Effector CD8-positive, alpha-beta T cell (primary cell): ENCODE measurements at places on chromosomes 16 and 17.

- DNase-seq, result no peak
These were observed 330.2 kb downstream of the TMEM114 start for GRCh38 chr16:8260140-8260539.

- no peak for DNase-seq
These were observed 5.1 kb upstream of the SCNN1B start for GRCh38 chr16:23296994-23297393.

- DNase-seq, result no peak
These were observed 24.6 kb upstream of the LRRC75A start for GRCh38 chr17:16516594-16517051.

DNA sequence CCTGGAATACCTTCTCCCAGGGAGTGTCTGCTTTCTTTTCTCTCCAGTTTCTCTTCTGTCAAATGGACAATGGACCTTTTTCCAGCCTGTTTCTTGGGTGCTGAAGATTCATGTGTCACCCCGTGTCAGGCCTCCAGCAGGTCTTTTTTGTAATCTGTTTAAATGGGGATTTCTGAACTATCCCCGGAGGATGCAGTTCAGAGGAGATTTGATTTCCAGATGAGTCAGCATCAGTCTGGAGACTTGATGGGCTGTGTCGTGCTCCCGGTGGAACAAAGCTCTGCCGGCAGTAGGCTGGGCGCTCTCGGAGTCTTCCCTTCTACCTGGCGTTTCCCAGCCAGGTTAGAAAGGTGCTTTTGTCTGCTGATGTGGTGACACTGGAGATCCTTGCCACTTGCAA lies 440.6 kb downstream of the HS3ST3B1 start:
- no peak for DNase-seq

- DNase-seq, result no peak
These were observed 12.5 kb upstream of the SLC16A11 start for GRCh38 chr17:7056386-7056785.

GRCh38 chr17:9456330-9456729 lies 119.3 kb downstream of the STX8 start:
- no peak for DNase-seq

DNA sequence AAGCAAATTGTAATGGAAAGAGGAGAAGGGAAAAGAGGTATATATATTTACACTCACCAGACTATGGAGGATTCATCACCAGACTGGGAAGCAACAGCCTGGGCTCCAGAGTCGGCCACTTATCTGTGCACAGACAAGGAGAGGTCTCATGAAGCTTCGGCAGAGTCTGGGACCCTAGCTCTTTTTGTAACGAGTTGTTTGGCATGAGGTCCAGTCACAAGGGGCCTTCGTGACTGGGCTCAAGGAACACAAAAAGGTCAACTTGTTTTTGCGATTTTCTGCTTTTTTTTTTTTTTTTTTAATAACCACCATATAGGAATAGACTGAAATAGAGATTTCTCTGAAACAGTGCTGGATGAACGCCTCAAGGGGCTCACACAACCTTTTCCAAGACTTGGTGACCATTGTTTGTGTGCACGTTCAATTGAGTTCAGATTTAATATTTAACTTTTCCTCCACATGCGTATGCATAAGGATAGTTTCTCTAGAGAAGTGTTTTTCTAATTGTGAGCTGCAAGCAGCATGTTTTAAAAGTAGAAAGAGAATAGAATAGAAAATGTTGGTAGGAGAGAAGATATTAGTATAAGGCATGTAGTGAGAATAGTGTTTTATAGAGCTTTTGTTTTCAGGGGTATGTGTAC lies 25.8 kb downstream of the BPTF start:
- DNase-seq, result no peak

- DNase-seq, result peak; percentile 22
These were observed 3.5 kb upstream of the LCMT1 start for GRCh38 chr16:25108054-25108453.

- no peak for DNase-seq
These were observed 114.3 kb upstream of the KCNJ16 start for GRCh38 chr17:69960755-69961154.

- no peak for DNase-seq
These were observed 8.7 kb upstream of the GINS2 start for GRCh38 chr16:85697431-85697830.

- no peak for DNase-seq
These were observed 61.0 kb downstream of the MAP2K4 start for GRCh38 chr17:12081720-12082119.

GRCh38 chr17:81464586-81464985 lies 48.0 kb downstream of the ACTG1 start:
- DNase-seq, result no peak

GRCh38 chr16:83350481-83350880 lies 457.3 kb upstream of the HSBP1 start:
- DNase-seq, result no peak

DNA sequence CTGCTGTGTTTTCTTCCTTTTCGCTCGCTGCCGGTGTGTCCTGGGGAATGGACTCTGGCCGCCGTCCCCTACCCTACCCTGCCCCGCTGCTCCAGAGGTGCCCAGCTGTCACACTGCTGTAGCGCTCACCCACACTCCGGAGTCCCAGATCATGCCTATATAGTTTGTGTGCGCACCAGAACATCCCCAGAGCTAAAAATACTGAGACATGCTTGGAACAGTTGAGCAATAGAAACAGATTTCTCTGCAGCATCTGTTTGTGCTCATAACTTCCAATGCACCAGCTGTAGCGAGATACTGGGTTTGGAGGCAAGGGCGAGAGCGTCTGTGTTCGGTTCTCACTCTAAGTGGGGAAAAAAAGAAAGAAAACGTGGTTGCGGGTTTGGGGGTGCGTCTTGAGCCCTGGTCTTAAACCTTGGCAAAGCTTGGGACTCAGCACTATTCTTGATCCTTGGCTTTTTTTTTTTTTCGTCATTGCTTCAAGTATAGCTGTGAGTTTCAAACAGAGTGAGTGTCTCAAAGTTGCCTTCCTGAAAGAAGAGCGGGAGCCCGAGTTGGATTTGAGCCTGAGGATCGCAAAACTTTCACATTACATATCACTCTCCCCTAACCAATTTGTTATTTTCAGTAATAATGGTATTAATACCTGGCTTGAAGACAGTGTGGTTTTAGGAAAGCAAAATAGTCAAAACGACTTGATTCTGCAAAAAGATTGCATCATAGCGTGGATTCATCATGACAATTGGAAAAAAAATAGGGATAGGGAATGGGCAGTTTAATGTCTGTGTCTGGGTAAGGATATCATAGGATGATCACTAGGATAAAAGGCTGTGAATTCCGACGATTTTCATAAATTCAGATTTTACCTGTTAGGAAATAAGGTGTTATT lies 621 bp downstream of the KCNJ2 start:
- DNase-seq, result no peak

DNA sequence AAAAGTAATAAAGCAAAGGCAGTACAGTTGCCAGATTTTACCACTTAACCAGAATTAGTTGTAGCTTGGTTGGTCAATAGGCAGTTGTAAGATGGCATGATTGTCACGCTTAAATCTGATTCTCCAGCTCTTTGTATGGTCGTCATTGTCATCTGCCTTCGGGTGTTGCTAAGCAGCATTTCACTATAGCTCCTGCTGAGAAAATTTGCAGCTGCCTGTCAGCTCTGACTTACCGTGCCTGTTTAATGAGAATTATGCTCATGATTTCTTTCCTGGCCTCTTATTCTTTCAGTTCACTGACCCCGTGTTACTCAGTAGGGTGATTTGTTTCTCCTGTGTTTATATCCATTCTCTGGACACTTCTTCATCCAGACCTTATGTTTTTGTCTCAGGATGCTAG lies 66.7 kb downstream of the TANGO6 start:
- no peak for DNase-seq

DNA sequence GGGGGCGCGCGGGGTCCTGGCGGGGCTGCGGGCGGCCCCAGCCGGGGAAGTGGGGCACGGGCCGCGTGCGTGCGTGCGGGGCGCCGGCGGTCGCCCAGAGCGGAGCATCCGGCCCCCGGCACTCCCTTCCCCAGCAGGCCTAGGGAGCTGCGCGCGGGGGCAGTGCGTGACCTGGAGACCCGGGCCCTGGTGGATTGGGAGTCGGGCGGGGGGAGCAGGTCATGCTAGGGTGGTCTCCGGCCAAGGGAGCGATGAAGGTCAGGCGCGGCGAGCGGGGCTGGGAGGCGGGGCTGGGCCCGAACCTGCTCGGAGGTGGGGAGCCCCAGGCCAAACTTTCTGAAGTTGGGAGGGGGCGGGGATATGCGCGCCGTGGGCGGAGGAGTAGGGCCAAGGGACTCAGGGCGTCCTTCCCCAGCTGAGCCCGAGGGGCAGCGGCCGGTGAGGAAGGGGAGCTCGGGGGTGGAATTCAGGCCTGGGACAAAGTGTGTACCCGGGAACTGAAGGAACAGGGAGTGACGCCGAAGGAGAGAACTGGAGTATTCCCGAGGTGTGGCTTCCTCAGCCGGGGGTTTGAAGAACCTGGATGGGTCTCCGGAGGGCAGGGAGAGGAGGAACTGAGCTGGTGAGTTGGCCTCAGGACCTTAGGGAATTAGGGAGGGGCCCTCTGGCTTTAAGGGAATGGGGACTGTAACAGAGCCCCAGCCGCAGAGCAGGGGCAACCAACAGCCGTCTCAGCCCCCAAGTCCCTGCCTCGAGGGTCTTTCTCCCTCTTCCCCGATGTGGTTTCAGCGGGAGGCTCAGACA lies 589 bp downstream of the XYLT2 start:
- DNase-seq, result peak; percentile 43

DNA sequence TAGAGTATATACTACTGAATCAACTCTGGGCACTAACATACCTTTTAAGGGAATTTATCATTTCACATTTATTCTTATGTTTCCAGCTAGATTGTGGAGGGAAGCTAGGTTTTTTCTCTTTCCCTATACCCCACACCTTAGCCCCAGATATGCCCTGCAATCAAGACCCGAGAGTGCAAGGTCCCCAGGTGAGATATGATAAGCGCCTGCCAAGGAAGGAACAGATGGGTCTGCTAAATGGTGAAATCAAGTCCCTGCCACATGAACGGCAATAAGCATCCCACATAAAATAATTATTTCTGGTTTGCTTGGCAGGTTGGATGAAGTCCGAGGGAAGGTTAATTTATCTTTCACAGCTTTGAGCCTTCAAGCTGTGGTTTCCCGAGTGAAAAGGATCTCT lies 195.5 kb downstream of the TOX3 start:
- DNase-seq, result no peak

- DNase-seq, result no peak
These were observed 252.3 kb upstream of the CA10 start for GRCh38 chr17:52410781-52411180.

DNA sequence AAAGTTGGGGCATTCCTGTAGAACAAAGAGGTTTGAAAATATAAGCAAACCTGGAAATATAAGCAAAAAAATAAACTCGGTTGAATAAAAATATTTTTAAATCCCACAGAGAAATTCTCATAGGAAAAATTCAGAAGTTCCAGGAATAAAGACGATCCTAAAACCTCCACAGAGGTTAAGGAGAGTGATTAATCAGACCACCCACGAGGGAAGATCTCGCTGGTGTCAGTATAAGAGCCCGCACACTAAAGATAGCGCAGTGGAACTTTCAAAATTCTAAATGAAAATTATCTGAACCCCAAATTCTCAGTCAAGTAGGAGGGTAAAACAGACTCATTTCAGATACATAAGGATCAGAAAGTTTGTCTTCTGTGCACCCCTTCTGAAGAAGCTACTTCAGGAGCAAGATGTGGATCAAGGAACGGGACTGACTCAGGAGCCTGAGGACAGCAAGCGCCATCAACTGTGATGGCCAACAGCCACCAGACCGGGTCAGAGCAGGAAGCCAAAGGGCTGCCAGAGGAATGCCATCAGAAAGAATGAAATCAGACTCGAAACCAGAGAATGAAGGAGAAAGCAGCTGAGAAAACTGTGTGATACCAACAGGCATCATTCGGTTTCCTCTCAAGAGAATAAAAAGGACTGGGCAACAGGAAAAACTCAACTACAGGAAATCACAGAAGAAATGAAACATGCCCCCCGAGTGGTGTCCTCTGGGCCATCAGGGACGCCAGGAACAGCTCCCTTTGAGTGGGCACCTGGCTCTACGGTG lies 66.9 kb downstream of the CYTH1 start:
- no peak for DNase-seq

DNA sequence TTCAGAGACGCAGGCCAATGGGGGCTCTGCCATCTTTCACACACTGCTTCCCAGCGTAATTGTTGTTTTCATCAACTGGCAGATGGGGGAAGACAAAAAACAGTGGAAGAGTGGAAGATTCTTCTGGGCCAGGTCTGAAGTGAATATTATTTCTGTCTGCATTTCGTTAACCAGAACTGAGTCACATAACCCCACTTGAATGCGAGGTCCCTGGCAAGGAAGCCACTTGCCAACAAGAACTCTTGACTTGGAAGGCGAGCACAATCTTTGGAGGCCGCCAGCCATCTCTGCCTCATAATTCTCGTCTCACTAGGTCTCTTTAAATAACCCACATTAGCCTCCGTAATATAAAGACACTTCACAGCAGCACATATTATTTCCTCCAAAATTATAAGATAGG lies 75.4 kb downstream of the CYB561 start:
- no peak for DNase-seq

- DNase-seq, result no peak
These were observed 5.1 kb downstream of the CLCN7 start for GRCh38 chr16:1469693-1470201.

GRCh38 chr17:78133971-78134898 lies 3.7 kb downstream of the TMC8 start:
- DNase-seq, result peak; percentile 62

DNA sequence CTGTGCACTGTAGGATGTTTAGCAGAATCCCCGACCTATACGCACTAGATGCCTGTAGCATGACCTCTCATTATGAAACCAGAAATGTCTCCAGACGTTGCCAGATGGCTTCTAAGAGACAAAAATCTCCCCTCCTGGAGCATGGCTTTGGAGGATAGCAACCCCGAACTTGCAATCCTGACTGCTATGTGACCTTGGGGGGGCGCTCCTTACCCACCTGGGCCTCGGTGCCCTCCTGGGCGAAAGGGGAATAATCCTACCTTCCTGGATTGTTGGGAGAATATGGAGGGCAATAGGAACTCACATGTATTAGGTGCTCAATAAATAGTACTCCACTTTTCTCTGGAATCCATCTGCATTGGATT lies 8.1 kb downstream of the MRM1 start:
- DNase-seq, result no peak

DNA sequence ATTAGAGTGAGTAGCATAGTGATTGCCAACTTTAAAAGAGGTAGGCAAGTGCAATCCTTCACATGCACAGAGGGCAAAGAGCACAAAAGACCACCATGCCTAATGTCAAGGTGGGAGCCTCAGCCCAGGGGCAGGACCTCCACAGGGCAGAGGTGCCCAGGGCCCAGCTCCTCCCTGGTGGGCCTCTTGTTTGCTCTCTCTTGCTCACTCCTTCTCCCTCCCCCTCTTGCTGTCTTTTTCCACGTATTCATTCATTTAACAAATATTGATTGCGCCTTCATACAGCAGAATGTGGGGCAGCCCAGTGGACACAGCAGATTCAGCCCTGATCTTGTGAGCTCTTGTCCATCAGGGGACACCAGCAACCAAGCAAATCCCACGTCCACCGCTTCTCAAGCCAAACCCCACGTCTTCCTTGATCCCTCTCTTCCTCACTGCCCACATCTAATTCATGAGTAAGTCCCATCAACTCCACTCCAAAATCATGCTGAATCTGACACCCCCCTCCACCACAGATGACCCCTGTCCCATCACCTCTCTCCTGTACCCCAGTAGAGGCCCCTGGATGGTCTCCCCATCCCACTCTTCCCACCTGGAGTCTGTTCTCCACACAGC lies 44.1 kb upstream of the RPL38 start:
- DNase-seq, result no peak
